ENCODE measurements at places on chromosomes 2 and 18. TPM values are rescaled to one million over a fixed set of nuclear protein-coding genes. Genes with fewer than 3 reads are reported as not detected.

NEURL3 gene
- not detected for total RNA-seq

MDH1B gene
- 0.57 TPM for total RNA-seq

DNA sequence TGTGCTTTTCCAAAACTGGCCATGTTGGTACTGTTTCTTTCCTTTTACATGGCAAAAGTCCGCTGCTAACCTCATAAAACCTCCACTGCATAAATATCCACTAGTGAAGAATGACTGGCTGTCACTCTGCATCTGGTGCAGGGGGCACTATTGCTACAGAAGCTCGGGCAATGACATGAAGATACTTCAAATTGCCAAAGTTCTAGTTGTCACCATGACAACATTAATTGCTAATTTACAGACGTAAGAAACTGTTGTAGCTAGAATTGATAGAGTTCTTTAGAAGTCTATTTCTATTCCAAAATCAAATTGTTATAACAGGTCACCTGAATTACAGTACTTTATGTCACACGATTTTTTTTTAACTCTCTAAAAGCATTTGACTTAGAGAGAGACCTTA lies 845 bp downstream of the CFAP210 start:
- H3K4me1 ChIP-seq: peaks cover 29% of the 10 kb centered on the region
- no peak for DNase-seq
- H3K36me3 ChIP-seq: peaks cover 7% of the 10 kb centered on the region
- peaks cover 25% of the 10 kb centered on the region for H3K27me3 ChIP-seq
- H3K27ac ChIP-seq: peak overlapping the region; percentile 92

DNA sequence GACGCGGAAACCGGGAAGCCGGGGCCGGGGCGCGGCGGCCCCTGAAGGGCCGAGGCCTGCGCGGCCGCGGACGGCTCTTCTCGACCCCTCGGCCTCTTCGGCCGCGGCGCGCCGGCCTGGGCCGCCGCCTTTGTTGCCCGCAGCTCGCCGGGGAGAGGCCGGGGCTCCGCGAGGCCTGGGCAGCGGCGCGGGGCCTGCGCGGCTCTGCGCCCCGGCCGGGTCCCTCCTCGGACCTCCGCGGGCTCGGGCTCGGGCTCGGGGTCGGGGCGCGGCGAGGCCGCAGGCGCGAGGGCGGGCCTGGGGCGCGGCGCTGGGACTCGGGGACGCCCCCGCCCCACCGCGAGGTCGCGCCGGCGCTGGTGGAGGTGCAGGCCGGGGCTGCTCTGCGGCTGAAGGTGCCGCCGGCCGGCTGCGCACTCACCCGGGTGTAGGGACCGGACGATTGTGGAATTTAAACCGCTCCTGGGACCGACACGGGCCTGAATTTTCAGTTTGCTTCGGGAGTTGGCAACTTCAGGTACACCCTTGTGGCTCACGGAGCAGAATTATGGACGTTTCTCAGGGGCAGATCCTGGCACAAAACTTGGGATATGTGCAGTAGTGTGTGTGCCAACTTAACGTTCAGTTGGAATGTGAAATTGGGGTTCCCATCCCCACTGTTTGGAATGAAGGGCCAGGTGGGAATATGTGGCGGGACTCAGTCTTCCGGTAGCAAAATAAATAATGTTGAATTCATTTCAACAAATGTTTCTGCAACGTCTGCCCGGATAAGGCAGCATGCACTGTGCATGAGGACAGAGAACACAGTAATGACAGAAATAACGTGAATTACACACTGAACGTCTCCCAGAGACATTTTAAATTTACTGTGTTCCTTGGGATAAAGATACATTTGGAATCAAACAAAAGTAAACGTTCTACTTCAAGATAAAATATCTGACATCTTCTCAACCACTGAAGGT lies 787 bp downstream of the SOCS6 start:
- H3K36me3 ChIP-seq: no peaks in the 10 kb centered on the region
- peaks cover 40% of the 10 kb centered on the region for H3K27me3 ChIP-seq
- peaks cover 8% of the 10 kb centered on the region for H3K4me1 ChIP-seq
- H3K4me3 ChIP-seq: peak overlapping the region; percentile 76

GRCh38 chr18:29969876-29970275 lies 1072.7 kb downstream of the DSC3 start:
- H3K36me3 ChIP-seq: no peaks in the 10 kb centered on the region
- no peaks in the 10 kb centered on the region for H3K4me1 ChIP-seq
- H3K4me3 ChIP-seq: no peak overlapping the region
- DNase-seq: no peak
- no peak overlapping the region for H3K27ac ChIP-seq
- H3K27me3 ChIP-seq: no peaks in the 10 kb centered on the region

DNA sequence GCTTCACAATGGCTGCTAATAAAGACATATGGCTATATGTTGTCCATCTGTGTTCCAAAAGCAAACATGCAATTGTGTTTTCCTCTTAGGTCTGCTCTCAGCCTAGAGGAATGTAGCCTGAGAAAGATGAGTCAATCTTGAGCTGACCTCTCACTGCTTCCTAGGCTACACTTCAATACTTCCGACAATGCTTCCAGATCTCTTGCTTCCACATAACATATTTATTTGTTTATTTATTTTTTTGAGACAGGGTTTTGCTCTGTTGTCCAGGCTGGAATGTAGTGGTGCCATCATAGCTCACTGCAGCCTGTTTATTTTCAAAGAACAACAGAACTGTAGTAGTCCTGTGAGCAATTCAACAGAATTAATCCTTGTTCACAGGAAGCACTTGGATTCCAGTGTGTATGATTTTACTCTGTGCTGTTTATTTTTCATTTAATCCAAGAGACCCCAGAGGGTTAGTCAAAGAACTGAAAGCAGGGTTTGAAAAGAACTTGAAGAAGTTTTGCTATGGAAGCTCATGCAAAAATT lies 437.9 kb downstream of the TXNL1 start:
- H3K4me3 ChIP-seq: no peak overlapping the region
- no peaks in the 10 kb centered on the region for H3K36me3 ChIP-seq
- DNase-seq: no peak
- no peak overlapping the region for H3K27ac ChIP-seq
- no peaks in the 10 kb centered on the region for H3K4me1 ChIP-seq

GRCh38 chr2:9668687-9669345 lies 38.0 kb upstream of the YWHAQ start:
- peaks cover 3% of the 10 kb centered on the region for H3K4me1 ChIP-seq
- no peak for DNase-seq
- H3K36me3 ChIP-seq: no peaks in the 10 kb centered on the region
- no peak overlapping the region for H3K27ac ChIP-seq

DNA sequence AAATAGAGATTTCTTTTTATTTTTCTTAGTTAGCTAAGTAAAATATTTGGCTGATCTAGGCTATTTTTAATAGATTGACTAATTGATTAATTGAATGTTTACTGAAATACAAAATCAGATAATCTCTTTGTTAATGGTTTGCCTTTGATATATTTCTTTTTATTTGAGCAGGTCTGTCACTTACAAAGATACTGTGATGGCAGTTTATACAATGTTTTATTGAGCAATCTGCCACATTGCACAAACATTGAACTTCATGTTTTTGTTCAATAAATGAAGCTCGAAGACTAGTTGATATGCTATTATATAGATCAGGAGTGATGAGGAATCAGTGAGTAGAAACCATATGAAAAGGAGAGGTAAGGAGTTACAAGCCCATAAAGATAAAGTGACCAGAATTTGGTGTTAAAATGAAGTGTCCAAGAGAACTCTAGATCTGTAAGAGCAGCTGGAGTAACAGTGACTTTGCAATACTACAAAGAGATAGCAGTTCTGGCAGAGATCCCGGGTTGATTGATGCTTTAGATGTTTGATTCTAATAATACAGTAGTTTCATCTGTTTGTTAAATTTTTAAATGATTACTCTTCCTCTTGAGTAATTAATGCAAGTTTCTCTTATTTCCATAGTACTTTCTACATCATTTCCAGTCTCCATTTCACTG lies 574.2 kb downstream of the CCDC85A start:
- H3K36me3 ChIP-seq: no peaks in the 10 kb centered on the region
- no peaks in the 10 kb centered on the region for H3K27me3 ChIP-seq
- no peaks in the 10 kb centered on the region for H3K4me1 ChIP-seq
